SW480 (cell line): ENCODE measurements at places on chromosomes 5 and 9.

DNA sequence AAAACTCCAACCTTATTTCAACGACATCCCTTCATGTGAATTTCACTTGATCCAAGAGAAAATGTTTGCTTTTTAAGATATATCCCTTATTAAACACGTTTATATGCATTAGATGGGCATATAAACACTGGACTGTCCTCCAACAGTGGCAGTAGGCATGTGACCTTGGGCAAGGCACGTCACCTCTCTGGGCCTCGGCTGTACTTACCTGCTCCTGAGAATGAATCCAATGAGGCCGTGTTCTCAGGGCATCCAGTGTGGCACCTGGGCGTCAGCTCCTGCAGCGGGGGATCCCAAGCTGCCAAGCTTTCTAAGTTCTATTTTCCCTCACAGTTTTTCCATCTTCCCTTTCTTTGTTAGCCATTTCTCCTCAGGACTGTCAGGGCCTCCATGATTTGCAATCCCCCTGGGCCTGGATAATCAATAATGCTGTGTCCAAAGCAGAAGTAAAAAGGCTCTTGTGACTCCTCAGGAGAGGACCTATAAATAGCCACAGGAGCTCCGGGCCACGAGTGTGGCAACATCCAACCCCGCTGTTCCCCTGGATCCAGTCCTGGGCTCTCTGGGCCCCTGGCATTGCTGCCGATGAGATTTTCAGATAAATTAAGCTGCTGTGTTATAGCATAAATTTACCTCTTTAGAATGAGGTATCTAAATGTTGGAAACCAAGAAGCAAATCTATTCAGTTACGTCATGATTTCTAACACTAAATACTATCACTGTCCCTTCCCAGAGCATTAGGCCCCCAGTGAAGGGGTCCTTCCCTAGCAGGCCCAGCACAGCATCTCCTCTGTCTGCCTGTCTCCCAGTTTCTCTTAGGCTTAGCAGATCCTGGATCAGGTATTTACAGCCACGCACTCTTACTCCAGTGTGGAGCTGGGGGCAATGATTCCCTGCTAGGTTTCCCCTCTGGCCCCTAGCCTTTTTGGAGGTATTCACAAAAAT, 76.8 kb downstream of the PTPN3 start:
- DNase-seq = no peak

DNA sequence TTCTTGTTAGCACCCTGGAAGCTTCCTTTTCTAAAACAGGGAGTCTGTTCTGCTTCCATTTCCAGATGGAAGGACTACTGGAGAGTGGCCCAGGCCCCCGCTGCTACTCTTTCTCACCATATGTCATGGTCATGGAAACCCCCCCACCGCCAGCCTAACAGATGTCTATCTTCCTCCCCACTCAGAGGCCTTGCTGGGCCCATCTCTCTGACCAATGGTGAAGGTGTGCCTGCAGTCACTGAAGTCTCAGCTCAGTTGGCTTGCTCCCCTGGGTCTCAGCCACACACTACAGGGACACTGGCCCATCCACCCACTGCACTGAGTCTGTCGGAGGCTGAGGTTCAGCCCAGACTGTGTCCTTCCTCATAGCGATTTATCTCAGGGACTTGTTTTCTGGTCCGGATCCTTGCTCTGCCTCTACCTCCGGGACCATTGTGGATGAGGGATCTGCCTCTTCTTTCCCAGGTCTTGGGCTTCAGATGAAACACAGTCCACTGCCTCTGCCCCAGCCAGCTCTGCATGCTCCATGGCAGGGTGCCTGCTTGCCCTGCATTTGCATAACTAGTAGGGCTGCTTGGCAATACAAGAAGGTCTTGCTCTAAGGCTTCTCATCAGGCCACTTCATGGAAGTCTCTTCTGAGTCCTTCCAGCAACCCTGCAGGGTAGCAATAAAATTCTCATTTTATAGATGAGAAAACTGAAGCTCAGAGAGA, 30.8 kb downstream of the GALNT12 start:
- DNase-seq = no peak

- DNase-seq = no peak
These were observed 5.5 kb downstream of the GIN1 start for GRCh38 chr5:103114440-103114839.

- no peak for DNase-seq
These were observed 560.5 kb upstream of the MEF2C start for GRCh38 chr5:89443508-89443907.

DNA sequence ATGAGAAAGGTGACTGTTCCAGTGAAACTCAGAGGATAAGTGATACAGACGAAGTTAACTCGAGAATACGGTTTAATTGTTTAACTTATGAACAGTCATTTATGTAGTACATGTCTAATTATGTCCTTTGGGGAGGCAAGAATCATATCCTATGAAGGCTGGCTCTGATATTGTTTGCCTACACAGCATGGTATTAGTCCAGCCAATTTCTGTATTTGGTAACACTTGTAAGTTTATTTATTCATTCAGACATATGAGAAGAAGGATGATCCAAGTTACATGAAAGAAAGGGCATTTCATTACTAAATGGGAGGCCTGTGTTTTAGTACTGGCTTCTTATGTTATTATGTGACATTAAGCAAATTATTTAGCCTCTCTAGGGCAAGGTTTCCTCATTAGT, 199.7 kb downstream of the NNT start:
- DNase-seq = no peak

- DNase-seq = no peak
These were observed 140.0 kb downstream of the NSG2 start for GRCh38 chr5:174185506-174185905.
